Dermis blood vessel endothelial cell (primary cell): ENCODE measurements at places on chromosomes 1 and 21. TPM values are rescaled to one million over a fixed set of nuclear protein-coding genes. Genes with fewer than 3 reads are reported as not detected.

Gene TMPRSS2
- not detected in 2 replicates for total RNA-seq

Gene LDLRAD1
- total RNA-seq = not detected in 2 replicates

Gene C1orf52
- total RNA-seq = 24.2 and 24.5 TPM in 2 replicates

Gene GOLPH3L
- total RNA-seq = 17.4 and 24.8 TPM in 2 replicates

Gene INKA2
- total RNA-seq = 9.7 and 12.2 TPM in 2 replicates

Gene LEPR
- total RNA-seq = 81.2 and 109 TPM in 2 replicates

Gene MAP1LC3C
- not detected in 2 replicates for total RNA-seq

Gene KCNJ6
- under 0.01 TPM in 1 of 2 replicates, not detected in the other for total RNA-seq

Gene ASCL5
- total RNA-seq = not detected in 2 replicates

GRCh38 chr1:191528275-191528674 lies 630.0 kb upstream of the RGS18 start:
- DNase-seq = no peak

- DNase-seq = no peak
Measured at GRCh38 chr1:246198115-246198816, 308.8 kb downstream of the SMYD3 start.

- DNase-seq = no peak
Measured at GRCh38 chr1:168370586-168370985, 89.9 kb downstream of the TBX19 start.

- DNase-seq = peak; percentile 4
Measured at GRCh38 chr1:115725600-115725999, 42.9 kb downstream of the CASQ2 start.

- DNase-seq = no peak
Measured at GRCh38 chr1:47618222-47618720, 180.4 kb downstream of the FOXD2 start.

- DNase-seq = no peak
Measured at GRCh38 chr1:180372728-180373127, 129.6 kb downstream of the ACBD6 start.

- no peak for DNase-seq
Measured at GRCh38 chr1:234620272-234621126, 10.5 kb upstream of the IRF2BP2 start.

GRCh38 chr1:61523229-61523628 lies 201.7 kb downstream of the TM2D1 start:
- DNase-seq = no peak

DNA sequence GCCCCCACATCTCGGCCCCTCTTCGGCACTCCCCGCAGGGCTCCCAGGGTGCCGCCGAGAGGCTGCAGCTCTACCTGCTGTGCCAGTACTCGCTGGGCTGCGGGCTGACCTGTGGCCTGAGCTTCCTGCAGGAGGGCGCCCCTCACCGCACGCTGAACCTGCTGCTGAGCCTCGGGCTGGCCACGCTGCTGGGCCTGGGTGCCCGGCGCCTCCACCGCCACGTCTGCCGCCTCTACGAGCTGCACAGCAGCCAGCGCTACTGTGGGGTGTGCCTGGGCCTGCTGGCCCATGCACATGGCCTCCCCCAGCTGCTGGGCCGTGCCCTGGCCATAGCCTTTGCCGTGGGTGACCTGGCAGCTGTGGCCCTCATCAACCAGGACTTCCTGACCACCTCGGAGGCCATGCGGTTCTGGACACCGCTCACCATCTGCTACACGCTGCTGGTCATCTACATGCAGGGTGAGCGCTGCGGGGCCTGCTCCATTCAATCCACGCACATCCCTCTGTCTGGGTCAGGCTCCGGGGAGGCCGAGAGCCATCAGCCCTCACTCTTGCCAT lies 1.9 kb downstream of the TMEM82 start:
- DNase-seq = no peak

GRCh38 chr1:229254910-229255541 lies 15.9 kb upstream of the RAB4A start:
- DNase-seq = peak; percentile 28

DNA sequence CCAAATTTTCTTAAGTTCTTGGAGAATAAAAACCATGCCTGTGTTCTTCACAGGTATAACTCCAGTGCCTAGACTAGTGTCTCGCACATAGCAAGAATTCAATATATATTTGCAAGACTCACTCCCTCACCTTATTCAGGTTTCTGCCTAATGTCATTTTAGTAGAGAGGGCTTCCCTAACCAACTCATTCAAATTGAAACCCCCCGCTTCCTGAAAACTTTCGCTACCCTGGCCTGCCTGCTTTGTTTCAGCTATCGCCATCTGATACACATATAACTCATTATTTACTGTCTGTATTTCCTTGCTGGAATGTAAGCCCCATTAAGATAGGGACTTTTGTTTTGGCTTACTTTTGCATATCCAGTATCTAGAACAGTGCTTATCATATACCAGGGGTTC lies 8.6 kb downstream of the YARS1 start:
- no peak for DNase-seq

DNA sequence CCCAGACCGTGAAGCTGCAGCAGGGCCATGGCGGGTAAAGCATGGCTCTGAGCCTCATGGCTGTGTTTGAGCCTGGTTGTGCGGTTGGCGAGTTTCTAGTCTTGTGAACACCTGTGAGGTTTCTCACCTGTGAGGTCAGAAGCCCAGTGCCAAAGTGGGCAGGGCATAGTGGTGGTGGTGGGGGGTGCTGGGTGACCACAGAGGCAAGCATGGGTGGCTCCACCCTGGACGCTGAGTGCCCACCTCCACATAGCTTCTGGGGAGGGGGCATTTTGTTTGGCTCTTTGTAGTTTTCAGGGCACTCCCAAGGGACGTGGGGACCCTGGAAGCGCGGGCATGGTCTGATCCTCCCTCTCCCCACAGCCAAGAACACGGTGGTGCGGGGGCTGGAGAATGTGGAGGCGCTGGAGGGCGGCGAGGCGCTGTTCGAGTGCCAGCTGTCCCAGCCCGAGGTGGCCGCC lies 91.1 kb downstream of the TRIM11 start:
- no peak for DNase-seq

DNA sequence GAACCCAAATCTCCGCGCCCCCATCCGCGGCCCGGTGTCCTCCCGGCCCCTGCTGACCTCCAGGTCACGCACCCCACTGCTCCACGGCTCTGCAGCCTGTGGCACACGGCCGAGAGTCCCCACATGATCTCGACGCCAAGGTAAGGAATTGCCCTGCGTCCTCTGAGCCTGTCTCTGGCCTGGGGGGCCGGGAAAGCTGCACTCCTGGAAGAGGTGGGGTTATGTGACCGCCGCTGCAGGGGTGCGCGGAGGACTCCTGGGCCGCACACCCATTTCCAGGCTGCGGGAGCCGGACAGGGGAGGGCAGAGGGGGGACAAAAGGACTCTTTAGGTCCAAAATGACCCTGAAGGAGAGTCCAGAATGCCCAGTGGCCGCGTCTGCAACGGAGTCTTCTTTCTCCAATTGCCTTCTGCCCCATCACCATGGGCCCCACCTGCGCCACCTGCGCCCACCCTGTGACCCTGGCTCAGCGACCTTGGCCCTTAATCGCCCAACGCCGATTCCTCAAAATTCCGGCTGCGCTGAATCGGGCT lies 997 bp upstream of the SIM2 start:
- DNase-seq = no peak

GRCh38 chr1:201591348-201591747 lies 52.4 kb downstream of the NAV1 start:
- no peak for DNase-seq

DNA sequence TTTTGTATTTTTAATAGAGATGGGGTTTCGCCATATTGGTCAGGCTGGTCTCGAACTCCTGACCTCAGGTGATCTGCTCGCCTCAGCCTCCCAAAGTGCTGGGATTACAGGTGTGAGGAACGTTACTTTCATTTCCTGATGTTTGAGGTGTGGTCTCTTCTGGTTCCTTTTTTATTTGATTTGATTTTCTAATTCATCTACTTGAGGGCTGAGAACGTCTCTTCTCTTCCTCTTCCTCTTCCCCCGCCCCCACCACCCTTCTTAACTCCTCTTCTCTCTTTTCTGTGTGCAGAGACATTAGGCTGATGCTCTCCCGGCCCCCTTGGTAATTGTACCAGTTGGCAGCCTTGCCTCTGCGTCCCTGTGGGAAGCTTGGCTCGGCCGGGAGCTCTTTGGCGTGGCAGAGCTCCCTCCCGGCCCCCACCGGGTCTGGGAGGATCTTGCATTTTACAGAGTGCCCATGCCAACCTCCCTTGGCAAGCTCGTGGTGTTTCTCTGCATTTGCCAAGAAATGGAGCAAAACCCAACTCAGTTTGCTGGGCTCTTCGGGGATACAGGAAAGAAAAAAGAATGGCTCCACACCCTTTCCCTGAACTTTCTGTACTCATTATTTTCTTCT lies 19.9 kb downstream of the CRYAA start:
- no peak for DNase-seq

GRCh38 chr1:22821027-22821426 lies 110.4 kb downstream of the EPHB2 start:
- peak; percentile 93 for DNase-seq

GRCh38 chr1:58396150-58396549 lies 150.4 kb downstream of the OMA1 start:
- DNase-seq = peak; percentile 7

DNA sequence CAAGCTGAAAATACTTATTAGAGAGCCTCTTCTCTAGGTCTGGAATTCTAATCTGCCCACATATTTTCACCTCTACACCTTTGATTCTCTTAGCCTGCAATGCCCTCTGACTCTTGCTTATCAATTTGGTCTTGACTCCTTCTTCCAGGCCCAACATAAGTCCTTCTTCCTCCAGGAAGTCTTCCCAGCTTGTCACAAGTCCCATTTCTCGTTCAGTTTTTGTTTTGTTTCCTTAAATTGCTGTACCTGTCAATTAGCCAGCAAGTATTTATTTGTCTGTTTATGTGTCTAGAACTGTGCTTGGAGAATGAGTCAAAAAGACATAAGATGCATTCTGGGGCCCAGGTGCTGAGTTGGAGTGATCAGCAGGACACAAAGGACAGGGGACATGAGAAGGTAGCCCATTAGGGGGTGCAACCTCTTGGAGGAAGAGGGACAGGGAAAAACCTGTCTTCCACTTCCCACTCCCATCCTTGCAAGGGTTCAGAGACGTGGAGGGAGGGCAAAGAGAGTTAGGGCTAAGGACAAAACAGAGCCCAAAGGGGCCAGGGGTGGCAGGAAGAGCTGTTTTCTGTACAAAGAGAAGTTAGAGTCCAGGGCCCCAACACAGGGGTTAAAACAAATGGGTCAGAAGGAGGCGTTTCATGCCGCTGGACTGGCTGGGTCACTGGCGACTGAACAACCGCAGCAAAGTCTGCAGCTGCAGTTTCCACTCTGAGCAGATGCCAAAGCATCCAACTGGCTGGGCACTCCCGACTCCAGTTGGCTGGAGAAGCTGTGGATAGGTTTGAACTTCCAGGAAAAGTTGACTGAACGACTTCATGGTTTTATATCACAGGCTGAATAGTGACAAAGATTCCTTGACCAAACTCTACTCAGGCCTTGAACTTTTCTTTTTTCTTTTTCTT lies 10.7 kb upstream of the CNR2 start:
- no peak for DNase-seq

GRCh38 chr1:38269923-38270848 lies 223.6 kb upstream of the POU3F1 start:
- no peak for DNase-seq

- DNase-seq = no peak
Measured at GRCh38 chr21:38354746-38355145, 98.0 kb downstream of the KCNJ15 start.
